ENCODE measurements at places on chromosomes 7 and 10.

DNA sequence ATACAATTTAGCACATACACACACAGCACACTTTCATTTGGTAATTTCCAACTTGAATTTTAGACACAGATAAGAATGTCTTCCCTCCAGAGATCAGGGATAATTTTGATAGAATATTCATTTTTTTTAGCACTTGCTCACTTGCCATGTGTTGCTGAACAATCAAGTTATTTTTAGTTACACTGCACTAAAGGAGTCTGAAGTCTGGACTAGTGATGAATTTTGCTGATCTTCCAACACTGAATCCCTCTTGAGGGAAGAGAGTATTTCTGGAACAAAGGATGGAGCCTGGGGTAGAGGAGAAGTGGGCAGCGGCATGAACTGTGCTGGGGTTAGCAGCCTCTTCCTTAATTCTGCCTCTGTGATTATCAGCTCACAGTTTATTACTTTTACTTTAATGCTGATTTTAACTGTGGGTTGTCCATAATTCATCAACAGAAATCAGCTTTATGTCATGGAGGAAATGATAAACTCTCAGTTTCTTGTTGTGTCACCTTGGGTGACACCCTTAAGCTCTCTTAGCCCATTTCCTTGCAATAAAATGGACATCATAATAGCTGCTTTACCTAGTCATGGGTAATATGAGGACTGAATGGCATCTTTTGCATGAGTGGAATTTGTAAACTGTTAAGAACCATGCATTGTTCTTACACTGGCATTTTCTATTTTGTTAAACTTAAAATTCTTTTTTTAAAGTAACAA lies 32.1 kb downstream of the SGPL1 start:
- DNase-seq = no peak

DNA sequence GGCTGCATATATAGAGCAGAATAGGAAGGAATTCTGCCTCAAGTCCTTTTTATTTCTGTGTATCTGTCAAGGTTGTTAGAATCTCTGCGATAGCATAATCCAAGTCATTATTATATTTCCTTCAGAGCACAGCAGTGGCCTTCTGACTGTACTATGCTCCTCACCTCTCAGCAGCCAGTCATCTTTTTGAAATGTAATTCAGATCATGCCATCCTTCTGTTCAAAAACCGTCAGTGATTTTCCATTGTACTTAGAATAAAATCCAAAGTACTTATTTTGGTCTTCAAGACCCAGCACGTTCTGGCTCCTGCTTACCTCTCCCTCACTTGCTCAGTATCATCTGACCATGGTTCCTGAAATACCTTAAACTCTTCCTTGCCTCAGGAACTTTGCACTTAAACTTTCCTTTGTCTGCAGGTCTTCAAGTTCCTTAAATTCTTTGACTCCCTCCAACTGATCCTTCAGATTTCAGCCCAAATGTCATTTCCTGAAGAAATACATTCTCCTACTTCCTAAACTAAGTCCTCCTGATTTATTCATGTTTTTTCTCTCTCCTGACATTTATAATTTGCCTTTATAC lies 112.4 kb downstream of the ST7 start:
- no peak for DNase-seq

DNA sequence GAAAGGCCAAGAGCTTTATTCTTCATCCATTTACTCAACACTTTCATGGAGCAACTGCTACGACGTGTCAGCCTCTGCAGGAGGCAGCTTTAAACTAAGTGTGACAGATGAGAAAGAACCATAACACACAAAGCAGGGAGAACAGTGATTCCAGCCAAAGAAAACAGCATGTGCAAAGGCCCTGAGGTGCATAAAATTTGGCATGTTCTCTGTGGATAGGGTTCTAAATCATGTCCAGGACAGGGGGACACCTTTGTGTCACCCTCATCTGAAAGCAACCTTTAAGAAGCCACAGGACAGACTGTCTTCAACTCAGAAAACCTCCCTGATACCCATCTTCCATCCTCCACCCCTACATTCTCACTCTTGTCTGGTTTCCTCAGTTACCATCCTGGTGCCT lies 116.6 kb downstream of the KCNMA1 start:
- DNase-seq = no peak

DNA sequence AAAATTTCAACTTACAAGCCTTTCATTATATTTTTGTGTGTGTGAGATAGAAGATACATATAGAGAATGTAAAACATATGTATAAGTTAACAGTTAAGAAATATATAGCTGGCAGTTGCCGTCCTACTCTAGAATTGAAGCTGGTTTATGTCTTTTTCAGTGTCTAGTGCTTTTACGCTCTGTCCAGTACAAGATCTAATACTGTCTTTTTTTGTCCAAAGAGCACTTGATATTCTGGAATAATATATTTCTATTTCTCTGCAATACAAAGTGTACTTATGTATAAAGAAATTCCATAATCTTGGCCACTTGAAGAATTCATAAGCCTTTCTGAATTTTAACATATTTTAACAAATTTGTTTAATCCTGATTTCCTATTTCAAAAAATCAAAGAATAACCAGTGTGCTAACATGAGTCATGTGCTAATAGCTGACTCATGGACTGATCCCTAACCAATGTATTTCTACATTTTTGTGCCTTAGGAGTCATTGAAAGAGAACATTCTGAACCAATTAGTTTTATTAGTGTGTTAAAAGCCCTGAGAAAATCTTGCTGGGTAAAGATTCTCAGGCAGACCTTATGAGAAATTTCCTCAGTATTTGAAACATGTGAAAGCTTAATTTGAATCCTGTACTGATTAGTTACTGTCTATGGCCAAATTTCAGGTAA lies 73.2 kb upstream of the CCAR1 start:
- DNase-seq = no peak

DNA sequence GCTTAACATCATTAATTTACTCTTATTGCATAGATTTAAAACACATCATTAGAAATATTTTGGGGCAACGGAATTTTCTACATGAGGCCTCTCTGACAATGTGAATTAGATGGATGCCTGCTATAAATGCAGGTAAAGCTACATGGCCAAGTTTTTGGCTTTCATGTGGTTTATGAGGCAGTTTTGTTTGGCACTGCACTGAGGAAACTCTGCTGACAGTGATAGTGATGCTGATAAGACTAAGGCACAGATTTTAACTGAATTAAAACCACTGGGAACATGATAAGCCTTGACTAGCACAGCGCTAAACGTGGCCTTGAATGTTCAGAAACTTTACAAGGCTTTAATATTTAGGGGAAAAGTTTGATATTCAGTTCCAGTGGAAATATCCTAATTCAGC lies 114.3 kb upstream of the NOBOX start:
- DNase-seq = no peak

Data from stimulated activated CD8-positive, alpha-beta memory T cell treated with anti-CD3 and anti-CD28 coated beads, Interleukin-4, amount 100 ng/mL, for 1 hour (primary cell).